HepG2 (cell line): ENCODE measurements at places on chromosomes 7 and 10. TPM values are rescaled to one million over a fixed set of nuclear protein-coding genes. Genes with fewer than 3 reads are reported as not detected.

Gene RUFY2
- 10.5 and 16.1 TPM in 2 replicates for total RNA-seq

Gene NEUROD6
- not detected in 2 replicates for total RNA-seq

Gene RBM20
- 0.02 TPM in 1 of 2 replicates, not detected in the other for total RNA-seq

DNA sequence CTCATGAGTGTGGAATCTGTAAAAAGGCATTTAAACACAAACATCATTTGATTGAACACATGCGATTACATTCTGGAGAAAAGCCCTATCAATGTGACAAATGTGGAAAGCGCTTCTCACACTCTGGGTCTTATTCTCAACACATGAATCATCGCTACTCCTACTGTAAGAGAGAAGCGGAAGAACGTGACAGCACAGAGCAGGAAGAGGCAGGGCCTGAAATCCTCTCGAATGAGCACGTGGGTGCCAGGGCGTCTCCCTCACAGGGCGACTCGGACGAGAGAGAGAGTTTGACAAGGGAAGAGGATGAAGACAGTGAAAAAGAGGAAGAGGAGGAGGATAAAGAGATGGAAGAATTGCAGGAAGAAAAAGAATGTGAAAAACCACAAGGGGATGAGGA is 207.7 kb downstream of the ZEB1 start:
- no peak for DNase-seq

- no peak for DNase-seq
These were observed 80.7 kb downstream of the CDK6 start for GRCh38 chr7:92755680-92756079.

- no peak for DNase-seq
These were observed 10.7 kb downstream of the BRAT1 start for GRCh38 chr7:2544541-2545188.

- no peak for DNase-seq
These were observed 213.6 kb upstream of the FZD1 start for GRCh38 chr7:91050677-91051076.

- no peak for DNase-seq
These were observed 78.4 kb downstream of the RNF216 start for GRCh38 chr7:5702876-5703571.

GRCh38 chr7:157086508-157087187 is 52.1 kb upstream of the UBE3C start:
- no peak for DNase-seq

DNA sequence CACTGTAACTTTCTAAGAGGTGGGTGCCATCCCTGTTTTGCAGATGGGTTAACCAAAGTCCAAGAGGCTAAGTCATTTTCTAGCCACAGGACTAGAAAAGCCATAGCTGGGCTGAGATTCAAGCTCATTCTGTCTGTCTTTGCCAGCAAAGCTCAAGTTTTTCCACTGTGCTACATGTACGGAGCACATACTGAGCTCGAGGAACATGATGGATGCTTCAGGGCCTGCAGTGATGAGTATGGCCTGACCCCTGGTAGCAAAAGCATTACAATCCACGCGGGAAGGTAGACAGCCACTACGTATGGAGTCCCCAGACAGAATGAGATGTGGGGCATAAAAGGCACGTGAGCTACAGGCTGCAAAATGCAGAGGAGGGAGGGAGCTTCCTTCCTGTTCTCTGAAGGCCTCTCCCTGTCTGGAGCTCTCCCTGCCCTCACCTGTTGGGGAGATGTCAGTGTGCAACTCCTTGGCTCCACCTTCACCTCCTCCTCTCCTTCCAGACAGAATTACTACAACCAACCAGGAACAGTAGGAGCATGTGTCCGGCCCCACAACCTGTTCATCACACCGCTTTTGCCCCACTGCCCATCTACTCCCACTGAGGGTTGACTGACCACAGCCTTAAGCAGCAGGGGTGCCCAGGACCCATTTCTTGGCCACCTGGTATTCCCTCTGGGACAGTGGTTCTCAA is 16.4 kb downstream of the ITPRIP start:
- no peak for DNase-seq

DNA sequence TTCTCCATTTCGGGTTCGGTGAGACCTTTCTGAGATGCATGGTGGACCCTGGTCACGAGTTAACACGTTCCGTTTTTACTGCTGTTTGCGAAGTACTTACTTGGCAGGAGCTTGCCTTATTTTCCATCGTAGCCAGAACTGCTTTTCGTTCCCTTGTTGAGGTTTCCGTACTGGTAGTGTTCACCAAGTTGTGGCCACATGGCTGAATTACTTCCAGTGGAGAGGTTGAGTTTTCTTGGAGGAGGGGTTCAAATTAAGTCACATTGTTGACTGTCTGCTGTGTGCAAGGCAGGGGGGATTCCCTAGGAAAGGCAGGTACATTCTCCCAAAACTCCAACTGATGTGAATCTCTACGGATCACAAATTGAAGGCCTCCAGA is 4.0 kb downstream of the MXI1 start:
- no peak for DNase-seq

DNA sequence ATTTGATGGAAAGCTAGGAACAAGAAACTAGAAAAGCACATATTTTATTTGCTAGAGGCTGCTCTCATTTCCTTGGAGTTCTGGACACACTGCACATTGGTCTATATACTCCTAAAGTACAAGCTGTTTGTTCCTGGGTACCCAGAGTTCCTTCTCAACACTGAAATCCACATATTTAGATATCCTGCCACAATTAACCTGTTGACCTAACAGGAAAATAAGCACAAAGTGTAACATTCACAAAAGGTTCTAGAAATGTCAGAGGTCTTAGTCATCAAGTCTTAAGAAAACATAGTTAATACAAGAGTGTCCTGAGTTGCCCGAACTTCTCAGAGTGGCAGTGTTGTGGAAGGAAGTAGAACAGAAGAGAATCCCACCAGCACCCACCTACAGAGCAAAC is 115.6 kb downstream of the ELMO1 start:
- DNase-seq = no peak

GRCh38 chr10:89793649-89794254 is 92.4 kb downstream of the KIF20B start:
- DNase-seq = peak; percentile 73

- no peak for DNase-seq
These were observed 181.1 kb downstream of the SDHAF3 start for GRCh38 chr7:97298561-97298960.

DNA sequence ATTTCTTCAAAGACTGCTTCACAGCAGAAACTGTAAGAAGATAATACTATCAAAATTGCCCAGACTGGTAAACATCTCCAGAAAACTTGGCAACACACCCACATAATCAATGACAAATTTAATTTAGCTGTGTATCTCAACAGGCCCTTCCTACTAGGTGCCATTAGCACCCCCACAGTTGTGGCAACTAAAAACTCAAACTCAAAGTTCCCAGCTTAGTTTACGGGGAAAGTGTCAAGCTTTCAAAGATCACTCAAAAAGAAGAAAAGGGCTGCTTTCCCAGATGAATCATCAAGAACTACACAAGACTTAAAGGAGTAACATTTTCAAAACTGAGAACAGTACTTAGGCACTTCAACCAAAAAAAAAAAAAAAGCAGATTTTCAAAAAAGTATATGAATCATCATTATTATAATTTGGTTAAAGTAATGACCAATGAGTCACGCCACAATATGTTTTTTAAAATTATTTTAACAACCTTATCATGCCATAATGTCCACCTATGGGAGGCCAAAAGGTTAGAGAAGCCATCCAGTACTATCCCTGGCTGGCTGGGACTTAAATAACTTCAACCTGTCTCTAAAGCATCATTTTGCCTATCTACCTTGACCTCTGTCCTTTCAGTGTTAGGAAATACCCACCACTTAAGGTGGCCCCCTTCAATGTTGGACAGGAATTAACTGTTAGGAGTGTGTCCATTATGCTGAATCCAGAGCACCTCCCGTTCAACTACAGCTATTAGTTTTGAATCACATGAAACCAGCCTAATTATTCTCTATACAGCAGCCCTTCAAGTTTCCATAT is 90.8 kb downstream of the ZFAND4 start:
- peak; percentile 13 for DNase-seq

DNA sequence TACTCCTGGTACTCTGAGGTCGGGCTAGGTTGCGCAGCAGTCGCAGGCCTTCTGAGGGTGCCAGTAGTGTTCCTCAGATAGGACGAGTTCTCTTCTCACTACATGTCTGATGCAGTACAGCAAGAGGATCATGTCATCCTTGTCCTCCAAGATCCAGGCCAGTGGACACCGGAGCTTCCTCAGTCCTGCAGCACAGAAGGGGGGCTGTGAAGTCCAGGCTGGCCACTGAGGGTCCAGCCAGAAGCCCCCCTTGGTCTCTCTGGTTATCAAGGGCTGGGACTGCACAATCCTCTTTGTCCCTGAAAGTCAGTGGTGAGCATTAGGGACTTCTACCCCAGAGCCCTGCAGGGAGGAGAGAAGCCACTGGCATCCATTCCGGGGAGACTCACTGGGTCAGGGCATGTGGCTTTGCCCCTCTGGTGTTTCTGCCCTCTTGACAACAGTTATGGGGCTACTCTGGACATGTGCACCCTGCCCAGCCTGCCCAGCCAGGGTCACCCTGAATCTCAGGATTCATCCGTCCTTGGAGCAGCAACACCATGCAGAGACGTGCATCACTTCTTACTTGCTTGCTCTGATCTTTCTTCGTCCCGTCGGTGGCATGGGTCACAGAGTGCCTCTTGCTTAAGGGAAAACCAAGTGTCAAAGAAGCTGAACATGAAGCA is 125.7 kb downstream of the ADCY1 start:
- no peak for DNase-seq

DNA sequence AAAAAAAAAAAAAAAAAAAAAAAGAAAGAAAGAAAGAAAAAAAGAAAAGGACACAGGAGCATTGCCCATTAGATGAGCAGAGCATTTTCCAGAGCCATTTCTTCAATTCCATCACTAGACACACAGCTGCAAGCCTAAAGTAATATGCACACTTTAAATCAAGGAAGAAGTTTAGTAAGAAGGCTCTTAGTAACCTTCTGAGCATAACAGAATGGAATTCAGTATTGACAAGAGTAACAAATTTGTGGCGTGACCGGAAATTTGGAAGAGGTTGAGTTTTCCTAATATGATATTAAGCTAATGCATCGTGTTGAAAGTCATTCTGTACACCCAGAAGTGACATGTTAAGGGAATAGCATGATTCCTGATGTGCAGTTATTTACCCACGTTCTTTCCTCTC is 35.3 kb downstream of the SMURF1 start:
- DNase-seq = no peak

DNA sequence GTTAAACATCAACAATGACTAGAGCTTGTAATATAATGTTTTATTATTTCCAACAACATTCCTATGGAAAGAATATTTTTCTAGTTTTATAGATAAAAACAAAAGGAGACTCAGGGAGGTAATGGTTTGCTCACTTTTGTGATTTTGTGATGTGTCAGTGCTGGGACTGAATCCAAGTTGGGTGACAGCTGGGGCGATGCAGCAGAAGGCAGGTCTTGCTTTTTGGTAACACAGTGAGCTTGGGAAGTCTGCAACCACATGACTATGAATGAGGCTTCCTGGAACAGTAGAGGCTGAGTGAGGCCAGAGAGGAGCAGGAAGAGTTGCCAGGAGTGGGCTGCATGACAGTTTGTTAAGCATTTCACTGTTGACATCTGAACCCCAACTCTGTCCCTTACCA is 4.9 kb upstream of the YKT6 start:
- DNase-seq = no peak

DNA sequence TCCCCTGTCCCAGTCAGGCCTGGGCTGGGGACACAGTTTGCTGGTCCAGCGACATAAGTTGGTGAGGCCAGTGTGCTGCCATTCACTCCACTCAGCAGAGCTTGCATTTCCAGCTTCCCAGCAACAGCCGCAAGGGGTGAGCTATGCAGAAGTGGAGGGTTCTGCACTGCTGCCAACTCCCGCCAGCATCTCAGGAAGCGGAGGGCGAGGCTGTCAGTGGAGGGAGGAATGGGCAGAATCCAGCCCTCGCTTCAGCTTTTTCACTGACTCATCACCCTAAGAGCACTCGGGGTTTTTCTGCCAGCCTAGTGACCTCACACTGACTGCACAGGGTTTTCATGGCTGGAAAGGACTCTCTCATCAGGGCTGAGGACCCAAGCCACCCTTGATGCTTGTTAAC is 625.1 kb upstream of the MKI67 start:
- no peak for DNase-seq
